Keratinocyte (primary cell): ENCODE measurements at places on chromosomes 6 and 20.

GRCh38 chr20:42649748-42650147 is 540.0 kb downstream of the PTPRT start:
- DNase-seq = no peak

GRCh38 chr6:148294059-148294458 is 48.6 kb upstream of the SASH1 start:
- no peak for DNase-seq

- DNase-seq = no peak
These were observed 341.3 kb downstream of the TAF4 start for GRCh38 chr20:61724376-61724775.

DNA sequence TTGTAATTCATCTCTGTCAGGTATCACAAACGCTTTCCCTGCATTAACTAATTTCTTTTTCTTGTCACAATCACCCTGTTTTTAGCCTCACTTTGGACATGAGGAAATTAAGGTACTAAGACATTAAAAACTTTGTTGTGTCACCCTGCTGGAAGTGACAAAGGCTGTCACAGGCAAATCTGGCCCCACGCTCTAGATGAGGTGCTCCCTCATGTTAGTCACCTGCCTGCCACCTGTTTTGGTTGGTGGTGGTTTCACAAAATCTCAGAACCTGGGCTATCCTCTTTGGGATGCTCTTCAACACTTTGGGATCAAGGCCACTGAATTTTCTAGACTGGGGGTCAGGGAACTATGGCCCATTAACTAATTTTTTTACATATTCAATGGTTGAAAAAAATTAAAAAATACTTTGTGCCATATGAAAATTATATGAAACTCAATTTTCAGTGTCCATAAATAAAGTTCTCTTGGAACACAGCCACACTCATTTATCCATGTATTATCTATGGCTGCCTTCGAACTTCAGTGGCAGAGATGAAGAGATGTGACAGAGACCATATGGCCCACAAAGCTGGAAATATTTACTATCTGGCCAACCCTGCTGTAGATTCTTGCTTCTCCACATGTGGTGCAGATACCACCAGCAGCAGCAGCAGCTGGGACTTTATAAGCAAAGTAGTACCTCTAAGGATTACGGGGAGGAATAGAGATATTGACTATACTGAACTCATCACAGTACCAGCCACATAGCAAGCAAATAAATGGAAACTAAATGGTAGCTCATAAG is 16.1 kb upstream of the TNFAIP3 start:
- no peak for DNase-seq

DNA sequence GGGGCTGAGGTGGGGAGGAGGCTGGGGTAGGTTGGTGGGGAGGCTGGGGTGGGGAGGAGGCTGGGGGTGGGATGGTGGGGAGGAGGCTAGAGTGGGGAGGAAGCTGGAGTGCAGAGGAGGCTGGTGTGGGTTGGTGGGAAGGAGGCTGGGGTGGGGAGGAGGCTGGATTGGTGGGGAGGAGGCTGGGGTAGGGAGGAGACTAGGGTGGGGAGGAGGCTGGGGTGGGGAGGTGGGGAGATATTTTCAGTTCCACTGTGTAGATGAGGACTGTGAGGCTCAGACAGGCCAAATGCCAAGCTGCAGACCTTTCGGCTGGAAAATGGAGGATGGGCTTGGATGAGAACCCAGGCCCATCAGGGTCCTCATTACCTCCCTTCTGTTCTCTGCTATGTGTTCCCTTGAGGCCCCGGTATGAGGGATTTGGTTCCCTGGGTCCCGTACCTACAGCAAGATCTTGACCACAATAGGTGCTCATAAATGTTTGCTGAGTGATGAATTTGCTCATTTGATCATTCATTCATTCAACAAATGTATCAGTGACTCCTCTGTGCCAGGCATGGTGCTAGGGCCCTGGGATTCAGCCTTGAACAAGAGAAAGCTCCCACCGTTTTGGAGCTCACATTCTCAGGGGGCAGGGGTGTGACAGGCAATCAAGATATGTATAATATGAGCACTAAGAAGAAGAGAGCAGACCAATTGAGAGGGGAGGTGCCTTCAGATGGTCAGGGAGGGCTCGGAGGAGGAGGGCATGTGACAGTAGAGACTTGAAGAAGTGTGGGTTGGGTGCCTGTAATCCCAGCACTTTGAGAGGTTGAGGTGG is 36.1 kb upstream of the NOL4L start:
- no peak for DNase-seq

- DNase-seq = no peak
These were observed 116.4 kb downstream of the HUS1B start for GRCh38 chr6:540490-540889.

GRCh38 chr20:43188861-43189553 is 699 bp downstream of the PTPRT start:
- no peak for DNase-seq

- no peak for DNase-seq
These were observed 20.5 kb downstream of the UBE2V1 start for GRCh38 chr20:50092436-50092835.

GRCh38 chr6:37260040-37260439 is 2.1 kb upstream of the TMEM217 start:
- no peak for DNase-seq

- DNase-seq = no peak
These were observed 2.6 kb upstream of the SIRPB1 start for GRCh38 chr20:1622450-1622849.

GRCh38 chr6:158468666-158469065 is 91.2 kb upstream of the TMEM181 start:
- DNase-seq = no peak

DNA sequence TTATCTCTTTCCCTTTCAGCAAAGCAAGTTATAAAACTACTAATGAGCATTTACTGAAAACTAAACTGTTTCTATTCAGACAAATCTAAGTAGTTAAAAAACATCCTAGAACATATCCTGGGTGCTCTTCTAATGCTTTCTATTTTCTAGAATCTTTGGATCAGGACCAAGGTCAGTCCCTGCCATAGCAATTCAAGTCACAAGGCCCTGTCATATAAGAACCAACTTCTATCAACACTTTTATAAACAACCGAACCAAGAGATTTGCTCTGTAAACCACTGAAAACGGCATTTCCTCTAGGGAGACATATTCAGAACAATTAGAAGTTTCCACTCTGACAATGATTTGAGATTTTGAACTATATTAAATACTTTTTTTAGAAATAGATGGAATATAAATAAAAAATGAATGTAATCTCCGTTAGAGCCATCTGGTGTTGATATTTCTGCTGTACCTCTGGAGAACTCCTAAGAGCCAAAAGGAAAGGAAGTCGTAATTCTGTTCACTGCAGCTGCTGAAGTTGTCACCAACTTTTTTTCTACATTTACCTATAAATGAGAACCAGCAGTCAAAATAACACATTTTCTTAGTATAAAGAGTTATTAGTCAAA is 51.4 kb upstream of the LGSN start:
- no peak for DNase-seq

GRCh38 chr20:2446845-2447244 is 23.7 kb downstream of the SNRPB start:
- no peak for DNase-seq

DNA sequence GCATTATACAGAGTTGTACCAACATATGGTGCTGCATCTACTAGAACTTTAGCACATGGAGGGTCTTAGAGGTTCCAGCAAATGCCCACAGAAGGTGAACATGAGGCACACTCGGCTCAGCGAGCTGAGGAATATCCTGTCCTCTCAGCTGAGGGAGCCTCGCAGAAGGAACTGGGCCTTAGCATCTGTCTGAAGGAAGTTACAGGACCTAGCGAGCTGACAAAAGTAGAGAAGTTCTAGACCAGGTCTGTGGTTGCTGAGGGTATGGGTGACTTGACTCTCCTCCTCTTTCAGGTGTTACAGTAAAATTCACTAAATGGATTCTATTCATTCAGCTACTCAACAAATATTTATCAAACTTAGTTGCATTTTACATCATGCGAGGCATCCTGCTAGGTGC is 157.2 kb downstream of the ZDHHC14 start:
- DNase-seq = no peak

DNA sequence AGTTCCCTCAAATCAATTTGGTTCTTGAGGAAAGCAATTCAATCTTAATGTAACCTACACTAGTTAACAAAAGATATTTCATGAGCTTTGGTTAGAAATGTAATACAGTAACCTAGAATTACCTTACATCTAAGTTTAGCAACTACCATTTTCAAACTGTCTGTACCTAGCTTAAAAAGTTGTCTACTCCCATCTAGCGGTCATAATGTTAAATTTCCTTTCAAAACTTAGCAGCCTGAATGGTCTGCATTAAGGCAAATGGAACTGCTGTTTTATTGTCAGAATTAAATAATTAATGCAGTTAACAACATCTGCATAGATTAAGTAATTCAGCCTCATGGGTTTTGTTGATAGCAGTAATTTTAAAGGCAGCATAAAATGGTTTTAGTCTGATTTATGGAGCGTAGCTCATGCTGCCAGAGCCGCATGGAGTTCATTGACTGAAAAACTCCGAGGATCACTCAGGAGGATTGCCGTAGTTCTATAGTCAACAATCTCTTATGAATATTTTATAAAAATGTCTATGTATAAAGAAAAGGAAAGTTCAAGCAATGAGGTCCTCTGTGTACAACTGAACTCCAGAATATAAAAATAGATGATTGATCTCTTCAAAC is 485.4 kb upstream of the MANEA start:
- no peak for DNase-seq

DNA sequence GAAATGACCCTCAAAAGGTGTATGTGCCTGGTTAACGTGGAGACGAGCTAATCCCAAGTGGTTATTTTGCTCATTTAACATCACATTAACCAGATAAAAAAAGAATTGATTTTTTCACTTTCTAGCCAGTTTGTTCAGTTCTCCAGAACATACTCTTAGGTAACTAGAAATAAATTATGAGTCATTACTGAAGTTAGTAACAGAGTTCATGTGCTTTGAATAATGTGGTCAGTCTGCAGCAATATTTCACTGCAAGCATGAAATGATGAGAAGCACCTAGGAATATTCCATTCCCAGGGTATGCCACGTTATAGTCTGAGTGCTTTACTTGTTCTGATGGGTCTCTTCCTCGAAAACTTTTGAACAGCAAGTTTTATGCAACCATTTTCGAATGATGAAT is 138.3 kb upstream of the INSM1 start:
- DNase-seq = no peak

DNA sequence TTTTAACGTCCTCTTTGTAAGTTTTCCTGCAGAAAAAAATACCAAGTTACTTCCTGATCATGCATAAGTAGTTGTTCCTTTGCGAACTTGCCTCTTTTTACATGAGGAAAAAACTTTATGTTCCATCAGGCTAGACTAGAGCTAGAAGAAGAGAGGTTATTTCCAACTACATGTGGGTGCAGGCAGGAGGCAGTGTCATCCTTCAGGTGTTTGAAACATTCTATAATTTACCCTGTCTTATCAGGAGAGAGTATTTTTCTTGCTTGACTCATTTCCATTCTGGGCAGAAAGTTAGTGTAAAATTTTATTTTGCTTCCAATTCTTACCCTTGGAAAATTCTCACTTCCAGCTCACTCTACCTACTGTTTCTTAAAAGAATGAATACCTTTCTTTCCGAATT is 28.5 kb upstream of the EPHA7 start:
- no peak for DNase-seq

- no peak for DNase-seq
These were observed 7.1 kb downstream of the NPEPL1 start for GRCh38 chr20:58699623-58700107.

DNA sequence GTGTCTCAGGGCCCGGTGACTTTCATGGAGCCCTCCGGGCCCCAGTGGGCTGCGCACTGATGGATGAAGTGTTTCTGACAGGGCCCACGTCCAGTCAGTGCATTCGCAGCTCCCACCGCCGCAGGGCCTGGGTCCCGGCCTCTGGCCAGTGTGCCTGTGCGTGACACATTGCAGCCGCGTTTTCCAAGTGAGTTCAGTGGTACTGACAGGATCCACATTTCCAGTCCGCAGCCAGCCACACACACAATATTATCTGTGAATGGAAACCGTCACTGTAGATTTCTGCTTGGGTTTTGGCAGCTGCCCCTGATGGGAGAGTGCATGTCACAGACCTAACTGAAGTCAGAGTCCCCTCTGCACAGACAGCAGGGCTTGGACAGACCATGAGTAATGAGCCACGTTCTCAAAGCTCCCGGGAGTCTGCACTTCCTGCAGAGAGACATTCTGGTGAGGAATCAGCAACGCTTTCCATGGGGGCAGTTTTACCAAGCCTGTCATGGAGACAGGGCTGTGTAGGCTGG is 171.4 kb downstream of the MYLK4 start:
- DNase-seq = no peak

DNA sequence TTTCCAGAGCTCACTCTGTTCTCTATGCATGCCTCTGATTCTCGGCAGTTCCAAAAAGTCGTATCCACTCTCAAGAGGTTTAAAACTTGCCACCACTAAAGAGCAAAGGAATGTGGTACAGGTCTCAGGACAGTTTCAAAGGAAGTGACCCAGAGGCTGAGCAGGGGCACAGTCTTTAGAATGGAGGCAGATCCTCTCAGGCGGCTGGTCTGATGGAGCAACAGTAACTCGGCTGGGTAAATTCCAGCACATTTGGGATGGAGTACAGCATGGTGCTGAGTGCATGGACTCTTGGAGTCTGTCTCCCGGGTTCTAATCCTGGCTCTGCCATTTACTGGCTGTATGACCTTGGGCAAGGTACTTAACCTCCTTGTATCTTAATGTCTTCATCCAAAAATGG is 88.1 kb upstream of the BACH2 start:
- no peak for DNase-seq

GRCh38 chr6:2746557-2747061 is 4.1 kb downstream of the MYLK4 start:
- DNase-seq = no peak

DNA sequence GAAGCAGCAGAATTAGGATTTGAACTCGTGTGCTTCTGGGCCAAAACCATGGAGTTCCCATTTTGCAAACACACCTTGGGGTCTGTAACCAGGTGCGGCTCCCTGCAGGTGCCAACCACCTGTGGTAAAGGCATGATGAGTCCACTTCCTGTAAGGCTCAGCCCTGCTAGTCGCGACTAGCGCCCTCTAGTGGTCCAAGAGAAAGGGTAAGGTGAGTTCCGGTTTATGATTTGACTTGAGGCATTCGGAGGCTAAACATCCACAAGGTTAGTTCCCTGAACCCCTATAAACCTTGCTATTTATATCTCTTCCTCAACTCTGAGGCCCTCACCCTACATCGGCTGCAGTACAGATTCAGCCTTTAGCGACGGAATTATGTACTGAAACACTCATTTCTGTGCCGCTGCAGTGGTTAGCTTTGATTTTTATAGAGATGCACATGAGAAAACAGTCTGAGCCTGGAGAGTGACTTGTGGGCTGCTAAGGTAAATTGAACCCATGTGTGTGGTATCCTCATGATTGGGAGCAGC is 173.4 kb downstream of the PLCB1 start:
- no peak for DNase-seq
